ENCODE measurements at places on chromosomes 2 and 18.

DNA sequence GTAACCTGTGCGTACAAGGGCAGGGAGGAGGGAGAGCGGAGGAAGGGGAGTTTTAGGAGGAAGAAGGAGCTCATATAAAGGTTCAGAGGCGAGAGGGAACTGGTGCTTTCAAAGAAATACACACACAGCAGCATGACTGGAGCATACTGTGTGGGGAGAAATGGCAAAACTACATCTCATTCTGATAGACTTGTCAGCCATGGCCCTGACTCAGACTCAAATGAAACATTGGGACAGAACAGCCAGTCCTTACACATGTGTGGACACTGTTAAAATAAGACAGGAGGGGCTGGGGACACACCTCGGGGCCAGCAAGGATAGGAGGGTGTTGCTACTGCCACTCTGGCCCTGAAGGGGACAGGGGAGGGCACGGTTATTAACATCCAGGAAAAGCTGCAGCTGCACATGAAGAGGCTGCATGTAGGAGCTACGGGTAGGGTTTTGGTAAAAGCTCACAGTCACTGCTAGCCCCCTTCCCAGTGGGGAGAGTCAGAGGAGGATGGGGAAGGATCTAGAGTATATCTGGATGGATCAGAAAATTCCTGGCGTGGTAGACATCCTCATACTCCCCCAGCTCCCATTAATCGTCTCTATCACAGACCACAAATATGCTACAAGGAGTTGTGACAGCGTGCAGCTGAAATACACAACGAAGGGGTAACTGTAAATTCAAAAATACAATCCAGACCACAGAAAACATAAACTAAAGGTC lies 110.5 kb downstream of the GATA6 start:
- DNase-seq, result no peak

DNA sequence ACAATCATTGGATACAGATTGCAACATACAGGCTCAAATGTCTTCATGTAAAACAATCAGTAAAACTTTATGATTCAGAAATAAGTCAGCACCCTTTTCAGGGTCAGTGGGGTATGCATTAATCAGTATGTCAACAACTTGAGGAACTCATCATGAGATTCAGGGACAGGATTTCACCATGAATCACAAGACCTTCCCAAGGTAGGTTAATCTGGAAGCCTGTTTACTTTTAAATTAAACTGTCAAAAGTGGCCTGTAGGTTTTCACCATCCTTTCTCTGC lies 104.8 kb downstream of the SP100 start:
- DNase-seq, result no peak

DNA sequence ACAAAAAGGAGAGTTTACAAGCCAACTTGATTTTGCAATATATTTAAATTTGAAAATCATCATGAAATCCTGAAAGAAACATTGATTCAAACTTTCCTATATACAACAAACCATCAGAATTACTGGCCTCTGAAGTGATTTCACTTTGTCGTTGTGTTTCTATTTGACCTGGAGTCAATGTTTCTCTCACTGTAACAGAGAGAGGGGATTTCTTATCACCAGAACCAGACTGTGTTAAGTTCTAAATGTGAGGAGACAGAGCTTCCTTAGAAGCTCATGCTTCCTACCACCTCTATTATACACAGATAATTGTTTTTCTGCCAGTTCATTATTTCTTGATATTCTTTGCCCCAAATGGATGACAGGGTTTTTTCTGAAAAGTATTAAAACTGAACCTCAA lies 245.0 kb upstream of the RND3 start:
- no peak for DNase-seq

- no peak for DNase-seq
Observed at GRCh38 chr18:61870151-61870550, 22.7 kb downstream of the RNF152 start.

GRCh38 chr2:19643117-19643518 lies 258.7 kb downstream of the TTC32 start:
- no peak for DNase-seq

- no peak for DNase-seq
Observed at GRCh38 chr2:27839022-27839618, 51.1 kb downstream of the RBKS start.

- no peak for DNase-seq
Observed at GRCh38 chr2:186518291-186518690, 32.2 kb downstream of the ZC3H15 start.

DNA sequence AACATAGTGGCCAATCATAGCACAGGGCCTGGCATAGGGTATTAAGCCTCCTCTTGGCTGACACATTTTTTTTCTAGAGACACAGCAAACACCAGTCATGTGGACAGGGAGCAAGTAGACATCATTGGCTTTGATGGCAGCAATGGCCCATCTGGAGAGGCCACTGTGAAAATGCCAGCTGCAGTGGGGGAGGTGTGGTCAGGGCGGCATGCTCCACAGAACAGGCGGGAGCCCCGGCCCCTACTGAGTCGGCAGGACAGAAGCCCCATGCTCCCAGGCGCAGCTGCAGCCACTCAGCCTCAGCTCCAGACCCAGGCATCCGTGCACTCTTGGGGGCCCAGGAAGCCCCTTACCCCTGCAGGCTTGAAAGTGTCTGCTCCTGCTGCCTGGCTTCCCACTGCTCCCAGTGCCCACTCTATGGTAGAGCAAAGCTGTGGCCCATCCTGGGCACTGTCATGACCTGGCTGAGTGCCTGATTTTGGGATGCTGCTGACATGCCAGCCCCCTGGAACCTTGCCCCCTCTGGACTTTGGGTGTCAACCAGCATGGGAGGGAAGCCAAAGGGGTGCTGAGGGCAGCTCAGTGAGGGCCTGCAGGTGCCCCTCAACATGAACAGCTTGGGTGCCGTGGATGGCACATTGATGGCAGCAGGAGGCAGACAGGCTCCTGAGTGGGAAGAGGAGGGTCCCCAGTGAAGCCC lies 23.3 kb upstream of the UBE2F start:
- DNase-seq, result no peak

DNA sequence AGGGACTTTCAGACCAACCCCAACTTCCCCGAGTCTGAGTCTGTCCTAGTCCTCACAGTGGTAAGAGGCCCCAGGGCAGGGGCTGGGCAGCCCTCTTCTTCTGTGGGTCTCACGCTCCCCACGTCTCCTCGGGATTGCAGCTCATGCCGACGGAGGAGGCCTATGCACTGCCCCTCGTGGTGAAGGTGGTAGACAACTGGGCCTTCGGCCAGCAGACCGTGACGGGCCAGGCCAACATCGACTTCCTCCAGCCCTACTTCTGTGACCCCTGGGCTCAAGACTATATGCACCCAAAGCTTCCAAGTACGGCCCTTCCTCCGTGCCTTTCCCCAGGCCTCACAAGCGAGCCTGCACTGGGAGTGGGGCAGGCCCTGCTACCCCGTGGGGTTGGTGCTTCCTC lies 44.3 kb downstream of the LMAN2L start:
- no peak for DNase-seq

GRCh38 chr2:120310136-120310535 lies 35.8 kb upstream of the INHBB start:
- DNase-seq, result no peak

DNA sequence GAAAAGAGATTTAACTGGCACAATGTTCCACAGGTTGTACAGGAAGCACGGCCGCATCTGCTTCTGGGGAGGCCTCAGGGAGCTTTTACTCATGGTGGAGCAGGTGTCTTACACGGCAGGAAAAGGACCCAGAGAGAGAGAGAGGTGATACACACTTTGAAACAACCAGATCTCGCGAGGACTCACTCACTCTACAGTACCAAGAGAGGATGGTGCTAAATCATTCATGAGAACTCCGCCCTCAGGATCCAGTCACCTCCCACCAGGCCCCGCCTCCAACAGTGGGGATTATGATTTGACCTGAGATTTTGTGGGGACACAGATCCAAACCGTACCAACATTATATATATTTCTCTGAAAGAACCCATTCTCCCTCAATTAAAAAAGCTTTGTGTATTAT lies 79.7 kb upstream of the DOCK10 start:
- DNase-seq, result no peak

GRCh38 chr2:70939001-70939838 lies 3.5 kb downstream of the ATP6V1B1 start:
- no peak for DNase-seq

GRCh38 chr2:71603311-71603811 lies 150.0 kb downstream of the DYSF start:
- no peak for DNase-seq

- DNase-seq, result no peak
Observed at GRCh38 chr2:182245963-182246362, 180.9 kb downstream of the PDE1A start.

DNA sequence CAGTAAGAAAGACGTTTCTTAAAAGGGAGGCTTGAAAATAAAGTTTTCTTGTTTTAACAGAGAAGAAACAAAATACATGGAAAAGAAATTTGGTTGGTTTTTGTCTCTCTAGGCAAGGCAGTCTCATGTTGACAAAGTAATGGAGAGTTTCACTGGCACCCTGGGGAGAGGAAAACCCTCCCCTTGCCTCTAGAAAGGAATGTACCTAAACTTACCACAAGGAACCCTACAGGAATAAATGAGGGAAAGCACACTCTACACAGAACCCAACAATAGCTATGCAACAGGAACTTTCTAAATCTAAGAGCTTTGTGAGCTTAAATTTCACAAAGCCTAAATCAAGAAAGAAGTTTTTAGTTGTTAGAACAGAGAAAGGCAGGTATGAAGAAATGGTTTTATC lies 37.0 kb downstream of the FIGN start:
- DNase-seq, result no peak

DNA sequence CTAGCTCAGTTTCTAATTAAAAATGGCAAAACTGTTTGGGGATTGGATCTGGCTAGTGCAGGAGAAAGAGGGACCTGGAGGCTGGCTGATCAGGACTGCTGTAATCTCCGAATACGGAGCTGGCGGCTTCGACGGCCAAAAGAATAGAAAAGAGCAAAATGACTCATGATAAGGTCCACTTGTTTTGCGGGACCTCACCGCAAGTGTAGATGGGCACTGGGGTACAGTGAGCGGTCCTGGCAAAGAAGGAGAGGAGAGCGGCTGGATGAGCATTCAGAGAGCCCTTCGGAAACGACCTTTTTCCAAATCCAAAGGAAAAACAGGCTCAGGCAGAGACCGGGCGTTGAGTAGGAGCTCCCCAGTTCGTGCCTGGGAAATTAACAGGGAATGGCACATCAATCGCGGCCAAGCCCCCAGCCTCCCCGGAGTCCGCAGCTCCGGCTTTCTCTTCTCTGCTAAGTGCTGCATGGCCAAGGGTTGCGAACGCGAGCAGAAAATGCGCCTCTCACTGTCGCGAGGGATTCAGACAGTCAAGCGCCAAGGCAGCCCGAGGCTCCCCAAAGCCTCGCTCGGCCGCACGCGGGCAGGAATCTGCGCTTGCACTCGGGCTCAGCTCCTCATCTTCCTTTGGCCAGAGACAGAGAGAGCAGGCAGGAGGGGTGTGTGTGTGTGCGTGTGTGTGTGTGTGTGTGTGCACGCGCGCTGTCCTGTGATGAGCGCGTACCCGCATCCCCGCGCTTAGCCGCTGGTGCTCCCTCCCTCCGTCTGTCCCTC lies 1.8 kb downstream of the DCC start:
- DNase-seq, result no peak

GRCh38 chr2:128638341-128639119 lies 319.9 kb upstream of the HS6ST1 start:
- DNase-seq, result no peak

GRCh38 chr2:127218812-127219170 lies 1.3 kb downstream of the CYP27C1 start:
- DNase-seq, result no peak

DNA sequence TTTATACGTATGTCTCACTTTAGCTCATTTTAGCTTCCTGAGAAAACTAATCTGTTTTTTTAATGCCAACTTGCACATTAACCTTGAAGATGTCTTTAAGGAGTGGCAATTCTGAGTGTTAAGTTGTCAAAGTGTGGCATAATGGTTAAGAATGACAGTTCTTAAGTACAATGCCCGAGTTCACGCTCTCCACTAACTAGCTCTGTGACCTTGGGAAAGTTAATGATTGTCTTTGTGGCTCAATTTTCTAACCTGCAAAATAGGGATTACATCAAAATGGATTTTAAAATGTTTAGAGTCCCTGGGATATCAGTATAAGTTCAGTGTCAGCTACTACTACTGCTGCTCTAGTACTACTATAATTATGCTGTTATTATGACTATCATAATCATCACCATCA lies 409.7 kb downstream of the SOCS6 start:
- DNase-seq, result no peak

- no peak for DNase-seq
Observed at GRCh38 chr2:140210963-140211362, 1430.8 kb upstream of the NXPH2 start.

- DNase-seq, result no peak
Observed at GRCh38 chr2:96548558-96549465, 12.3 kb downstream of the ARID5A start.

- DNase-seq, result no peak
Observed at GRCh38 chr18:10896851-10897250, 252.5 kb downstream of the PIEZO2 start.

DNA sequence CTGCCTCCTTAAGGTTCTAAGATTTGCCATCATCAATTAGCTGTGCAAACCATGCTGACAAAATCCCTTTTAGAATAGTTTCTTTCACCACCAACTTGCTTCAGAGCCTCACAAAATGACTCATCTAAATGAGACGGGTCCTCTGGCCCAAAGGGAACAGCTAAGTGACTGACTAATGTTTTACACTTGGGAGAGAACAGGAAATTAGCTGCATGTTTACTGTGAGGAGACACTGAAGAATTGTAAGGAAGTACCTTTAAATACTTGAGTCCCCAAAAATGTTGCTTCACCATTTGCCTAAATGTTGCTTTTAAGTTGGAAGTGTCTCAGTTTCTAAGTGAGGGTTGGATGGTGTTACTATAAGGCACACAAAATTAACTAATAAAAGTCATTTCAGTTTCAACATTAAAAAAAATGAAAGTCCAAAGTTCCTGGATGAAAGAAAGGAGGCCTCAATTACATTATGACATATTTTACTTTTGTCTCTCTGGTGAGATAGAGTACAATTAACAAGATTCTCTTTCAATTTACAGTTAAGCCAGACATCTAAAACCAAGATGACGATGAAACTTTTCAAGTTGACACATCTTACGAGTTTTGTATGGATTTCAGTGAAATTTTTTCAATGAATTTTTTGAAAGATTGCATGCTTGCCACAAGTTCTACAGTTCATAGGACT lies 229.1 kb upstream of the FN1 start:
- no peak for DNase-seq

DNA sequence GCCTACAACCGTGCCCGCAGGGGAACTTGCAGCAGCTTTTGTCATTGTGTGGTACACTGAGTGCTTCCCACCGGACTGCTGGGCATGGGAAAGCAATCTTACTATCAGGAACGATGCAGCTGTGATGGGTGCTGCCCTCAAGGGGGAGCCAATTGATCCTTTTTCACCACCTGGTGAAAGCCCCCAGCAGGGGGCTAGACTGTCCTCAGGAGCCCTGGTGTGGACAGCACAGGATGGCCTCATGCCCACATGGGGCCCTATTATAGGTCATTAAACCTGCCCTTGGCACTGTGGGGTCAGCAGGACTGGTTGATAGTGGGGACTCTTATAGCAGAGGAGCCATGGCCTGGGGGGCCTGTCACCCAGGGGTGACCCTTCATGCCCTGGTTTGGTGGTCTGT lies 172.2 kb downstream of the GLI2 start:
- DNase-seq, result no peak

GRCh38 chr2:220293966-220294365 lies 666.5 kb downstream of the SLC4A3 start:
- DNase-seq, result no peak

GRCh38 chr2:69227716-69228115 lies 159.3 kb downstream of the GFPT1 start:
- DNase-seq, result no peak
